ENCODE measurements at places on chromosomes 6 and 20.

DNA sequence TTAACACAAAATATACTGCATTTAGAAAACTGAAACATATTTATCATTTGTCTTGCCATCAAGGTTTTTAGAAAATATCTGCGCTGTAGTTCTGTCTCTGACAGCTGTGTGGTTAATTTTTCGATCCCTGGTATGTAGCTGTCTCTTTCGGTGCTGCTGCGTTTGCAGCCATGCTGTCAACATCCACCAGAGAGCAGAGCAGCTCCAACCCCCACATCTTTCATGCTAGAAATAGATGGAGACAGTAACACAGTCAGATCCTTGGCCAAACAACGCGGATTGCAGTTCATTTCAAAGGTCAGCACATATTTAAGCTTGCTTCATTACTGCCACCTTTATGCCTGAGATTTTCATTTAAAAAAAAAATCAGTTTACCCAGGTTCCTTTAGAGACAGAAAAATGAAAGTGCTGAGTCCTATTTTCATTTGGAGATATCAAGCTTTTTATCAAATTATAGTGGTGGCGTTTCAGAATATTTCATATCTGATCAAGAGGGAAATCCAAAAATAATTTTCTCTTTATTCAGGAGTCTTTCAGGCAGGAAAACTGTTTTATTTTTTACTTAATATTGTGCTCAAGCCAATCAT, 157.7 kb upstream of the MMS22L start:
- peak; percentile 66 for DNase-seq

GRCh38 chr20:15794409-15794808, 778.8 kb downstream of the KIF16B start:
- no peak for DNase-seq

- no peak for DNase-seq
These were observed 120.0 kb downstream of the GRM4 start for GRCh38 chr6:34025861-34026260.

DNA sequence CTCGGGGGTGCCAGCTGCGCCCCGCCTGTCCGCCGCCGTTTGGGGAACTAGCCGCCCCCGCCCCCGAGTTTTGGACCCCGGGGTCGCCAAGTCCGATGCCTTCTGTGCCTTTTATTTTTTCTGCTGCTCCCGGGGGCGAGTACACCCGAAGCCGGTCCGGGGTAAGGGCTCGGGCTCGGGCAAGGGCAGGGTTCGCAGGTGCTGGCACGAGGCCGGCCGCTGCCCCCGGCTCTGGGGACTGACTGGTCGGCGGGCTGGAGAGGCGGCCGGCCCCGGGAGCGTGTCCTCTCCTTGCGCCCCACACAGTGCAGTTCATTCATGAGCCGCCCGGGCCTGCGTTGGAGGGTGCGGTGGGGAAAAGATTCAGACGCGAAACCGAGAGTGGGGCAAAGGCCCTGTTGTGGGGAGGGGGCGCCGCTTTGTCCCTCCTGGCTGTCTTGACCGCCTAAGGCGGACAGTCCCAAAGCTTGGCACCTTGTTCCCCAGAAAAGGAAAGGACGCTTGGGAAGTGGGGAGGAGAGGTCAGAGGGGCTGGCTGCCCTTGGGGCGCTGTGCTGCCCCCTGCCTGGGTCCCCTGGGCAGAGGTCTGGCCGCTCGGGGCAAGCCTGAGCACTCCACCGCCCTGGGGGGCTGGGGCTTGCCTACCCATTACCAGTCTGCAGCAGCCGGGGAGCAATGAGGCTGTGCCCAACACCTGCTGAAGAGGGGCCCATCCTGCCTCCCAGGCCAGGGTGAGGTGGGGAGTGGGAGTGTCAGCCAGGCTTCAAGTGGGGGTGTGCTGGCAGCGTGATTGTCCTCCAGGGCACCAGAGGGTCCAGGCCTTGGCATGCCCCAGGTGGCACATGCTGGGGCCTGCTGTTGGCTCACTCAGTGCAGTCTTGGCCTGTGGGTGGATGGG, 915 bp downstream of the TMEM63B start:
- no peak for DNase-seq

DNA sequence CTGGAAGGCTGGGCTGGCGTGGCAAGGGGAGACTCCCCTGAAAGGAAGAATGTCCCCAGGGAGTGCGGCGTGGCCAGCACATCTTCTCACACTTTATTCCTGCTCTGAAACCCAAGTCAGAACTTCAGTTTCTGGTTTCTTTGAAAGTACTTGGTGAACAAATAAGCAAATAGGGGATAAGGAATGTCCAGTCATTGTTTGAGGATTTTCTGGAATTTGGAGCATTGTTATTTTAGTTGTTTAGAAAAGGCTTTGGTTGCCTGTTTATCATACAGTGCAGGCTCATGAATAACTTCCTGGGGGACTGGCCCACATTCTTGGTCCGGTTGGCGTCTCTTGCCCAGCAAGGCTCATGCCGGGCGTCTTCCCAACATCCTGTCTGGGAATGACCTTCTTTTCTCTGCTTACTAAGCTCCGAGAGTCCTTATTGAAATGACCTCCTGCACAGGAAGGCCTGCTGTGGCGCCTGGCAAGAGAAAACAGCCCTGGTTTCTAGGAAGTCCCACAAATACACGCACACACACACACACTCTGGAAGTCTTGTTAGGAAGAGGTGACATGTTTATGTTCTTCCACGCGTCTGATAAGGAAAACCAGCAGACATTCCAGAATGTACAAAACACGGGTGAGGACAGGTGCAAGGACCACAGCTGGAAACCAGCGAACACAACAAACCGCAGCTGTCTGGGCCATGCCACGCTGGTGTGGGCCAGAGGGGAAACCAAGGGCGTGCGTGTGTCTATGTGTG, 71.9 kb downstream of the TMEM170B start:
- no peak for DNase-seq

DNA sequence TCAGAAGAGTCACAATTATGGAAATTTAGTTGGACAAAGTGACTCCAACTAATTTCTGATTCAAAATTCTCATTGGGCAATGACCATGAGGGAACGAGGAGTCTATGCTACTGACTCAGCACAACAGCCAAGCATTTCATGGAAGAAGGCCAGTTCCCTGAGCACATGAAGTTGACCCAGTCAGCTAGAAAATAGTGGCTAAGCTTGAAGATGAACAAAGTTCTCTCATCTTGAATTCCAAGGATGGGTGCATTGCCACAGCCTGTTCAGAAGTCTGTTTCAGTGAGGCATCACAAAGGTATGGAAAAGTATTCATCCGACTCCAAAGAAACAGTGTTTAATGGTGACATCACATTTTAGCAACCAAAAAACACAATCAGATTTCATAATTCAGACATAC, 676.9 kb downstream of the HACE1 start:
- no peak for DNase-seq
